ENCODE measurements at places on chromosomes 3 and 15.

DNA sequence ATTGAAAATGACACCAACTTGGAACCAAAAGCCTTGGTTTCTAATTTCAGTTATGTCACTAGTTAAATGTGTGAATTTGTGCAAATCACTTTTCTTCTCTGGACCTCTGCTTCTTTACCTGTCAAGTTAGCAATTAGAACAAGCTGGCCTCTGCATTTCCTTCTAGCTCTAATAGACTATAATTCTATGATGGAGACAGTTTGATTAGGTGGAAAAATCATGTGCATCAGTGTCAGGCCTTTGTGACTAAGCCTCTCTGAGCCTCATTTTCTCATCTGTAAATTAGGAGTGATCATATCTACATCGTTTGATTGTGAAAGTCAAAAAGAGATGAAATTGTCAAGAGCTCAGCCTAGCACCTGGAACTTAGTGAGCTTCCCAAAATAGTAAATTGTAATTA is 712.9 kb downstream of the MECOM start:
- DNase-seq, result no peak

DNA sequence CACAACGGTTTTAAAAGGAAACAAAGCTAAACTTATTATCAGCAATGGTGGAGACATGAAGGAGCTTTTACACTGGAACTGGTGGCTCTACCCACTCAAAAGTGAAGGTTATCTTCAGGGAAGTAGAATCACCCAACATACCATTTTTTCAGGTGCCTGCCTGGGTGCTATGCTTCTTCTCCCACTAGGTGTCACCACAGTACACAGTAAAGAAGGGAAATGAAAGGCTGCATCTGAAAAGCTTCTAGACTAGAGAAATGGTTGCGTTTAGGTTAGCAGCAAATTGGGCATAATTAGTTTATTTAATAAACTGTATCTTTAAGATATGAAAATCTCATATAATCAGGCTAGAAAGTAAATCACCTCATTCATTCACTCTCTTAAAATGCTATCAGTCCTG is 47.0 kb upstream of the SELENOK start:
- no peak for DNase-seq

DNA sequence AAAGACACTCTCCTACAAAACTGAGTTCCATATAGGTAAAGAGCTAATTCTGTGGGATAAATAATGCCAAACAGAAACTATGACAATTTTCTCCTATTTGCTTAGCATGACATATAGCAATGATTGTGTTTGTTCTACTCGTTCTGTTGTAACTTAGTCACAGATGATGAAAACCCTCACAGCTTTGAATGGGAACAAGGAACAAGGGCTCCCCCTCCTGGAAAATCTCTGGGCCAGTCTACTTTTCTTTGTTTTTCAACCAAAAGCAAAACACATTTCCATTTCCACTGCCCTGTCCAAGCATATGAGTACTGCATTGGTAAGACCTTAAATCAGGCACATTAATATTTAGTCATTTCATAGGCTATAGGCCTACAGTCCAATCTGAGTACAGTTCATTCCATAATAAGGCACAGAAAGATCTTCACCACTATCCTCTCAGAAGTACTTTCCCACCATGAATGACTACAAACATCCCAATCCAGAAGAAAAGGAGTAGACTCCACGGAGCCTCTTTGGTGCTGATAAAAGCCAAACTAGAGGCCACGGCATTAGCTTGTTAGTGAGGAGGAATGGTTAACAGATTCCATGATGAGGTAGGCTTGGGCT is 67.1 kb downstream of the ATP8B4 start:
- DNase-seq, result no peak

DNA sequence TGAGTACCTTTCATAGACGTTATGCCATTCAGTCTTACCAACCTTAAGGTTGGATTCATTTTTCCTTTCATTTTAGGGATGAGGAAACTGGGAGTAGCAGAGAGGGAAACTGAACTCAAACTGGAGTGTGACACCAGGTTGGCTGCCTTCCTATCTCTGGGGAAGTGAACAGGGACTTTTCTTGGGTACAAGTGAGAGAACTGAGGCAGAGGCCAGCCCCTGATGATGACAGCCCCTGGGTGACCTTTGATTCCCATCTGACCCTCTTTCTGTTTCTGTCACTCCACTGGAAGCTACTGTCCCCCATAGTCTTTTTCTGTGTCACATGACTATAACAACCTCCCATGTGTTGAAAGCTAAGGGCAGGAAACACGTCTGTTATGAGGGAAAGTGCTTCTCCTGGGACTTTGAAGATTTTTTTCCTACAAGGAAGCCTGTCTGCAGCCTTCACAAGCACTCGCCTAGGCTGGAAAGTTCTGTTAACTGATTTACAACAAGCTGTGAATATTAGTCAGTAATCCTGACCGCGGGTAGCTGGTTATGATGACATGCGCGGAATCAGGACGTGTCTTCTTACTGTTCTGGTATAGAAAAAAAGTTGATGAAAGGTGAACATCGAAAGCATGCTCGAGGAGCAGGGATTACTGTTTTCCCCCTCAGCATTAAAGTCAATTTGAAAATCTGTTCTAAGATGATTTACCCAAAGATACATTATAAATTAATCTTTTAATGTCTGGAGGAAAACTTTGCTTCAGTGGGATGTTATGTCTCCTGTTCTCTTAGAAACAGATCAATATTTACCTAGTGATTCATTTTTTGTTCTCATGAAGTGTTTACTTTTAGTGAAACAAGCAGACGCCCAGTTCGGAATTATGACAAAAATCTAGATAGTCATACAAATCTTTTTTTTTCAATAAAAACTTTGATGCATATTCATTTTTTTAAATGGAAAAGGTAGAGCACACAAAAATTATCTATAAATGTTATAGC is 31.5 kb downstream of the ABHD2 start:
- DNase-seq, result no peak

DNA sequence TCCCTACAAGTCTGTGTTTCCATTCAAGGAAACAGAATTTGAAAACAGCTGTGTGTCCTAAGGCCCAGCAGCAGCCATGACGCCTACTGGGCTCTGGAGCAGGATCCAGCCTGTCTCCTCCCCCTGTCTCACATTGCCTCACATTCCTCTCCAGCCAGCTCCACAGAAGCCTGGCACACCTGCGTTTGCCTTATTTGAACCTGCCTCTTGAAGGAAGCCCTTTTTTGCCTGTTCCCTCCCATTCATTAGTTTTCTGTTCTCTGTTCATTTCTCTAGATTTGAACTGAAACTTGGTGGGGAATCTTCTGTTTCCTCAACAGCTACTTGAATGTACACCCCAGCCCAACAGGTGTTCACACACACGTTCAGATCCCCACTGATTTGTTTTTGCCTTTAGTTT is 890.5 kb downstream of the TUSC7 start:
- no peak for DNase-seq

DNA sequence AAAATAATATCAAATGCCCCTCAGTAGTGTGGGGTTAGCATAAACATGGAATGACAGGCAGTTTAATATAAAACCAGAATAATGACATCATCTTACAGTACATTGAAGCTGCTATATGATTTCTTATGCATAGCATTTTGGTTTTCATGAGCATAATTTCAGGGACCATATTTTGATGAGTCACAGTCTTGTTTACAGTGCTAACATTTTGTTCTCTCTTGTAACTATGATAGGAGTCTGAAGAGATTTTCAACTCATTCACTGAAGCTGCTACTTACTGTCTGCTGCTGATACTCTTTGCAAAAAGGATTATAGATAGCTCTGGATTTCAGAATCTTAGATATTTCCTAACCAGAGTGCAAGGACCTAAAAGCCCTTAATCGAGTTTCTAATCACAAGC is 92.6 kb upstream of the CCDC54 start:
- DNase-seq, result no peak
